Femur (tissue), 1 donor: ENCODE measurements at places on chromosomes 12 and 14.
A peak's percentile ranks its signal among the peaks of the same experiment; 100 is the strongest.

- DNase-seq, result no peak
Observed at GRCh38 chr12:126926023-126926594, 1340.9 kb upstream of the TMEM132C start.

DNA sequence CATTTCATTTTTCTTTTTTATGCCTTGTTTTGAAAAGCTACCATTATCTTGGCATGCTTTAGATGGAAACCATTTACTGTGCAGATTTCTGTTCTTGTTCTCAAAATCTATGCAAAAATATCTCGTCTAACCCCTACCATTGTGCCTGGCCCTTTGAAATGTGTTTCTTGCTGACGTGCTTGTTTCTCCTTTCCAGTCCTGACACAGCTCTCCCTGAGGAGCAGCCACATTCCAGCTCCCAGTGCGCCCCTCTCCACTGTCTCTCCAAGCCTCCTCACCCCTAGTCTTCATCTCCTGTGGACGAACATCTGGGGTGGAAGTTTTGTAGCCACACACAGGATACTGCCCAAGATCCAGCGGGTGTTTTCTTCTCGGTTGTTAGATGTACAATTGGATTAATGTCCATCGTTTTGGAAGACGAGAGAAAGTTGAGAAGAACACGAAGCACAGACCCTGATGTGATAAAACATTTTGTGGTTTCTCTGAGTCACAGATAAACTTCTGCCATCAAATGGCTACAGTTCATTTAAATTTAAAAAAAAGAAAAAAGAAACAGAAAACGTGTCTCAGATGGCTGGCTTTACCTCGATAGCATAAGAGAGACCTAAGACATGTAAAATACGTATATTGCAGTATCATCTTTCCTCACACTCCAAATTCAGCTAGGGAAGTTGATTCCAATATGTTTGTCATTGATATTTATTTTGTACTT, 21.9 kb upstream of the FGD4 start:
- no peak for DNase-seq

DNA sequence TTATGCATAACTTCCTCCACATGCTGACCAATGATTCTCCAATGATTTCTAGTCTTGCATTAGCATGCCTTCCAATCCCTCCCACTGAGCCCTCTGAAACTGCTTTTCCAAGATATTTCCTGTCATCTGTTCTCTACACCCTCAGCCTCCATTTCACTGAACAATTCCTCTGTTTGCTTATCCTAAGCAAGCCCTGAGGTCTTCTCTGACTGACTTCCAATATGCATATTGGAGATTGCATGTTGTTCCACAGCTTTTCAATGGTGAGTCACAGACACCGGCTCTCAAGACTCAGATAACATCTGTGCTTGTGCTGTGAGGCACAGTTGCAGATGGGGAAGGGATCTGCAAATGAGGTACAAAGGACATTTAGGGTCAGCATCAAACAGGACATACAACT, 141.0 kb downstream of the SLC16A7 start:
- no peak for DNase-seq

- no peak for DNase-seq
Observed at GRCh38 chr14:39628087-39628486, 195.9 kb upstream of the FBXO33 start.

GRCh38 chr12:6771091-6771495, 1.2 kb upstream of the LAG3 start:
- peak; percentile 50 for DNase-seq

GRCh38 chr12:31797230-31797872, 68.5 kb upstream of the AMN1 start:
- DNase-seq, result no peak

- DNase-seq, result no peak
Observed at GRCh38 chr12:120286768-120287490, 4.8 kb downstream of the RNU4-2 start.

DNA sequence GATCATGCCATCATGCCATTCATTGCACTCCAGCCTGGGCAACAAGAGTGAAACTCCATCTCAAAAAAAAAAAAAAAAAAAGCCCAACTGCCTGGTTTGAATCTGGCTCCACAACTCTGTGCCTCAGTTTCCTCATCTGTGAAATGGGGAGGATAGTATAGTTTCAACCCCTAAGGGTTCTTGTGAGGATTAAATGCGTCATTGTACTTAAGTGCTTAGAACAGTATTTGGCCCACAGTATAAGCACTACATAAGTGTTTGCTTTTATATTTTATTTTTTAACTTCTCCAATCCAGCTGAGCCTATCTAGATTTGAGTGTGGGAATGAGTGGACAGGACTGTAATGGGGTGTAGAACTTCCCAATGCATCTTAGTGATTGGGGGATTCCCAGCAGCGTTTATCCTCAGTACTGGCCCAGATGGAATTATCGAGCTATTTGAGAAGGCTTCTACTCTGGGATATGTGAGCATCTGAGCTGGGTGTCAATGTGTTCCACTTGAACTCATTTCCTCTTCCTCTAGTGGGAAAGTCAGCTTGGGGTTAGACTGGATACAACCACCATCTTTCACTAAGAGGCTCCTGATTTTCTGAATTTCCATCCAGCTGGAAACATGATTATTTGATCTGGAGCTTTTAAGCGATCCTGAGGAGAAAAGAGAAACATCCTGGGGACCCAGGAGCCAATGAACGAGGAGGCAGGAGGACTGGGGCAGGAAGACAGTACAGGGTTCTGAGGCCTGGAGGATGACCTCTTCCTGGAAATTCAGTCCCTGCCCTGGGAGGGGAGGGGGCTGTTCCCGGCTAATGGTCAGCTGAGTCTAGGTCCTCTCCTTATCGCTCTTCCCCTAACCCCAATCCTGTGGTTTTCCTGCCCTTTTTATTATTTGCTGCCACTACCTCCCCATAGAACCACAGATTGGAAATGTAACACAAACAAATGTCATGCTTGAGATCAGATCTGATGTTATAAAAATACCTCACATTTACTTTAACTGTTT, 9.3 kb upstream of the ESPL1 start:
- DNase-seq, result no peak

GRCh38 chr12:11821386-11822080, 172.1 kb downstream of the ETV6 start:
- DNase-seq, result no peak

GRCh38 chr12:58034712-58035111, 93.3 kb downstream of the ATP23 start:
- no peak for DNase-seq

- DNase-seq, result peak; percentile 33
Observed at GRCh38 chr14:50928002-50928635, 16.2 kb downstream of the PYGL start.

GRCh38 chr14:105937253-105938054, 411.1 kb downstream of the TMEM121 start:
- no peak for DNase-seq

- DNase-seq, result no peak
Observed at GRCh38 chr12:89648211-89648930, 60.3 kb downstream of the ATP2B1 start.

- DNase-seq, result peak; percentile 53
Observed at GRCh38 chr14:93970965-93971634, 5.3 kb downstream of the ASB2 start.

- no peak for DNase-seq
Observed at GRCh38 chr12:53739214-53740129, 12.2 kb upstream of the CALCOCO1 start.

- no peak for DNase-seq
Observed at GRCh38 chr12:11728154-11728755, 78.8 kb downstream of the ETV6 start.

GRCh38 chr12:18895946-18896345, 158.0 kb downstream of the CAPZA3 start:
- DNase-seq, result no peak

DNA sequence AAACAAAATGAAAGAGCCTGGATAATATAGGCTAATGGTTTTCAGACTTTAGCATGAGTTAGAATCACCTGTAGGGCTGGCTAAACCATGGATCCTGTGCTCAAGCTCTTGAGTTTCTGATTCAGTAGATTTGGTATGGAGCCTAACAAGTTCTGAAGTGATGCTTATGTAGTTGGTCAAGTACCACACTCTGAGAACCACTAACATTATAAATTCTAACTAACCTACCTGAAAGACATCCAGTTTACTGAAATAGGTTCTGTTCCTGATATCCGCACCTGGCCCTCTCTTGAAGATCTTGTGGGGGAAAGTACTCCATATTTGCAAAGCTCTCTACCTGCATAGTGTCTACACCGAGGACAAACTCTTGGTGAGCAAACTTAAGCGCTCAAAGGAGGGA, 59.4 kb upstream of the VSX2 start:
- DNase-seq, result no peak

- no peak for DNase-seq
Observed at GRCh38 chr12:15206831-15207389, 14.3 kb downstream of the RERG start.

- no peak for DNase-seq
Observed at GRCh38 chr12:77130193-77130592, 64.8 kb upstream of the E2F7 start.

GRCh38 chr12:24752763-24753462, 196.0 kb downstream of the BCAT1 start:
- DNase-seq, result no peak

GRCh38 chr14:76196980-76197695, 45.4 kb downstream of the GPATCH2L start:
- no peak for DNase-seq

- no peak for DNase-seq
Observed at GRCh38 chr12:75751769-75752471, 240.5 kb upstream of the KRR1 start.

DNA sequence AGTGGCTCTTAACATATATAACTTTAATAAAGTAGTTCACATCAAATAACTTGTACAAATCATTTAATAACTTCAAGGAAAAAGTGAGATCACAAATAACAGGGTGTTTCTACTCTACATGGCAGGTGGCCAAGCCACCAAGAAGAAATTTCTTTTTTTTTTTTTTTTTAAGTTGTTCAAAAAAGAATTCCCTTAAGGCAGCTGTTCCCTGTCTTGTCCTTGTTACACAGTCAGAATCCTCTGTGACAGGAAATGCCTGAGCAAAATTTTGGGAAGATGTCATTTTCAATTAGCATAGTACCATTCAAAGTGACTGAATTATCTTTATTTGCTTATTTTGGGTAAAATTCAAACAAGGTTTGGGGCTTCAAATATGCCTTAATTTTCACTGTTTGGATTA, 79.4 kb downstream of the LIN7A start:
- DNase-seq, result no peak

- peak; percentile 45 for DNase-seq
Observed at GRCh38 chr12:12837025-12837812, 24.1 kb downstream of the DDX47 start.

- DNase-seq, result no peak
Observed at GRCh38 chr14:22737052-22737451, 29.4 kb upstream of the OXA1L start.

DNA sequence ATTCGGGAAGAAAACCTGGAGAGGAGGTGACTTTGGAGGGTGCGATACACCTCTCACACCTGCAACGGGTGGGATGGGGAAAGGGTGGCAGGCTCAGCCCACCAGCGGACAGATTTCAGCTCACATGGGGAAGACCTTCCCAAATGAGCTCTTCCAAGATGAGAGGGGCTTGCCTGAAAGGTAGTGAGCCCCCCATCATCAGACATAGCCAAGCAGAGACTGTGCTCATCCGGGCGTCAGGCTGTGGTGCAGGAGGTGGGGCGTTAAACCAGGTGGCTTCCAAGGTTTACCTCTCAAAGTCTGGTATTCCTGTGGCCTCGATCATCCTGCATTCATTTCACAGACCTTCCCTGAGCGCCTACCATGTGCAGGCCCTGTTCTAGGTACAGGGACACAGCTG, 105.4 kb upstream of the FKBP4 start:
- DNase-seq, result no peak

- no peak for DNase-seq
Observed at GRCh38 chr14:90585106-90585505, 188.3 kb downstream of the CALM1 start.
